Stimulated activated memory B cell treated with anti-CD40 and anti-IgM and Interleukin-4, amounts not matched to agents 10 μg/mL and 1 μg/mL and 100 μg/mL, for 72 hours (primary cell): ENCODE measurements at places on chromosomes 7 and 10.
A peak's percentile ranks its signal among the peaks of the same experiment; 100 is the strongest.

DNA sequence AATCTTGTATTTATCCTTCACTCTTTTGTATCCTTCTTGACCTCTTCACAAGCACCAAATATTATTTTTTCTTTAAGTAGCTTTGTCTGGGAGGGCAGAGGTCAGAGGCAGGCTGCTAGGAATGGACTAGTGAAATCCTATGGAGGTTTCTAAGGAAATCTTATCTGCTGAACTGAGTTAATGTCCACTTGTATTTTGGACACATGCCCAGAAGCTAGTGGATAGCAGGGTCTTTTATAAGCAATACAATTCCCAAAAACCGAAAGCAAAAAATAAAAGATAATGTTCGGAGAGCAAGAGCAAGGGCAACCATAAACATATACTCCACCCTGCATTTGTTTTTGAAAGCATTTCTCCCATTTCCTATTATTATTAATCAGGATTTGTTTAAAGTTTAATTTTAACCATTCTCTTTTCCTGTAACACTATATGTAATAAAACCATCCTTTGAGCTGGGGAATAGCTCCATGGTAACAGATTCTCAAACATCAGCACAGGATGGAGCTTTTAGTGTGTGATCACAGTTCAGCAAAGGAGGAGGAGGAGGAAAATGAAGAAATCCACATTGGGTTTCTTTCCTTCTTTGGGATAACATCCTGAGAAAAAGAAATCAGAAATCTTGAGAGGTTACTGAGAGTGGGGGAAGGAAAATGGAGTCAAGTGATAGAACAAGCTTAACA lies 328.2 kb upstream of the LRRN3 start:
- no peak for ATAC-seq

GRCh38 chr7:49398236-49398635 lies 375.2 kb upstream of the VWC2 start:
- no peak for ATAC-seq

DNA sequence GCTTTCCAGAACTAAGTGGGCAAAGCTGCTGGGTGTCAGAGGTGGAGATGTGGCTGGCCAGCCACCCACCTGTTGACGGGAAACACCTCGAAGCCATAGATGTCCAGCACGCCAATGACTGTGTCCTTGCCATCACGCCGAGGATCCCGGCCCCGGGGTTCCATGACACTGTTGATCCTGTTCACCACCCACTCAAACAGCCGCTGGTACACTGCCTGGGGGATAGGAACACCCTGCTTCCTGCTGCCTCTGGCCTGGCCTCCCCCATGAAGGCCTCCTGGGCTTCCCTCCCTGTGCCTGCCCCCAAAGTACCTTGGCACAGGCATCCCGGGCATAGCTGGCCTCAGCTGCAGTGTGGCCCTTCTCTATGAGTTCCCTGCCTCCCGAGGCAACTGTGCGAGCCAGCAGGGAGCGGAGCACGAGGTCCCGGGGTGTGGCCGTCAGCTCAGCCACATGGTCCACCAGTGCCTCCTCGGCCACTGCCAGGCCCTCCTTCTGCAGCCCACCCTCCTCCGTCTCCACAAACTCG lies 8.2 kb downstream of the MYO1G start:
- no peak for ATAC-seq

DNA sequence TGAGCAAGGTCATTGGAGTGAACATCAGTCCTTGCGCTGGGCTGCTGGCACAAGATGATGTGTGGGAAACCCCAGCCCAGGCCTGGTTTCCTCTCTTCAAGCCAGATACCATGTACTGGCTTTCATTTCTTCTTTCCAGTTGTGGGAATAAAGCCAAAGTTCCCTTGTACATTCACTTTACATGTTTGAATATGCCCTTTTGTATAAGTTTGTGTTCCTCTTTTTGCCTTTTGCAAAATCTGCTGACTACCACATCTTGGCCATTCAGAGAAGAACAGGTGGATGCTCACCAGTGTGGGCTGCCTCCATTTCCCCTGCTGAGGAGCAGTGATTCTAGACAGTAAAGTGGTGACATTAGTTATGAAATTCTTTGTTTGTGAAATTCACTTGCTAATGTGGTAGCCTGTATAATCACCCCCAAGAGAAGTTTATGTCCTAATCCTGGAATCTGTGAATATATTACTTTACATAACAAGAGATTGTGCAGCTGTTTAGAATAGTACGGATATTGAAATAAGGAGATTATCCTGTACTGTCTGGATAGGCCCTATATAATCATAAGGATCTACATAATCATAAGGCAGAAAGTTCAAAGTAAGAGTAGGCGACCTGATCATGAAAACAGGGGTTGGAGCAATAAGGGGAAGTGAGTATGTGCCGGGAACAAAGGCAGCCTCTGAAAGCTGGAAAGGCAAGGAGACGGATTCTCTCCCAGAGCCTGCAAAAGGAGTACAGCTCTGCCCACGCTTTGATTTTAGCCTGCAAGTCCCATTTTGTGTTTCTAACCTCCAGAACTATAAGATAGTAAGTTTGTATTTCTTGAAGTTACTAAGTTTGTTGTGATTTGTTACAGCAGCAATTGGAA lies 18.8 kb upstream of the AOAH start:
- peak; percentile 93 for ATAC-seq

DNA sequence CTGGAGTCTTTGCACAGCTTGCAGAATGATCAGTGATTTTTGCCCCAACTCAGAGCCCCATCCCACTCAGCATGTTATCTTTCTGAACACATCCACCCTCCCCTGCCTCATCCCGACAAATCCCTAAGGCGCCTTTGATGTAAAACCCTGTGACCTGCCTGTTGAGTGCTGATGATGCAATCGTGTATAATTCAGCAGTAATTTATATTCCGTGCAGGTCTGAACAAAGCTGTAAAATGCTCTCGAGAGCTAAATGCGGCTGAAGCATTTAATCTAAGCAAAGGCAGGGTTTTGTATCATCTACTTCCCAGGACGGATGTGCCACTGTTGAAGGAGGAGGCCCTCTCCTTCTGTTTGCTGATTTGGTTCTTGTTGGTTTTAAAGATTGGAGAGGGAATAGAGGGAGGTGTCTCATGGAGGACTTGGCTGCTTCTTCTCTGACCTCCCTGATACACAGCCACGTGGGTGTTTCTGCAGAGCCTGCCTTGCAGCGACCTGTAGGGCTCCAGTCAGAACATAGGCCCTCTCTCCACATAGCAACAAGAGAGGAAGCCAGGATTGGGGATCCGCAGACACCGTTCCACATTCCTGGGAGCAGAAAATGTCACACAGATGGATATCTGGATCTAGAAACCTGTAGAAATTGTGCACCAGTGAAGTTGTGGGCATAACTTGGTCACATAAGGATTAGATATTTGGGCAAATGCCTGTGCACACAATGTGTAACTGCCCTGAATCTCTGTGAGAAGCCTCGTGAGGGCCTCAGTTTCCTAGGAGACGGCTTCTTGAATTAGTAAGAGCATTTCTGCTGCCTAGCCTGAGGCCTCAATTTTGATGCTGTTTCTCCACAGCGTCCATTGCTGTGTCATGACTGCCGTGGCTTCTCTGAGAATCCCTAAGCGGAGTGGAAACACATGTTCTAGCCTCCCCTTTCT lies 90.2 kb upstream of the AGK start:
- ATAC-seq: no peak

DNA sequence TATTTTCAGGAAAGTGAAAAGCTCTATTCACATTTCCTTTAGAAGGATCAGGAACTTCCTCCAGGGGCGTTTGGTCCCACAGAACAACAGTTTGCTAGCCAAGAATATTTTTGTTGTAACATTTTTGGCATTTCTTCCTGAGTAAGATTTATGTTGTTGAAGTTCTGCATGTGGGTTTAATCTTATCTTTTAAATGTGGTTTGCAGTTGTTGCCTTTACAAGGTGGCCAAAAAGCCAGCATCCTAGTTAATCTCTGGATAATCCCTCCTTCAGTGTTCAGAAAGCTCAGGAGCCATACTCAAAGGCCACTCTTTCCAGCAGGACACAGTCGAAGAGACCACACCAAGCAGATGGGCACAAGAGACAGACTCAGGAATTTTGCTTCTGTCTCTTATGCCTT lies 30.0 kb downstream of the SLC26A4 start:
- no peak for ATAC-seq

- ATAC-seq: peak; percentile 53
Observed at GRCh38 chr7:35037211-35037525, at the start of gene DPY19L1. Gene DPY19L1 (minus strand): TSS chr7:35037485. CDS start chr7:35037394, 91 bp downstream.

DNA sequence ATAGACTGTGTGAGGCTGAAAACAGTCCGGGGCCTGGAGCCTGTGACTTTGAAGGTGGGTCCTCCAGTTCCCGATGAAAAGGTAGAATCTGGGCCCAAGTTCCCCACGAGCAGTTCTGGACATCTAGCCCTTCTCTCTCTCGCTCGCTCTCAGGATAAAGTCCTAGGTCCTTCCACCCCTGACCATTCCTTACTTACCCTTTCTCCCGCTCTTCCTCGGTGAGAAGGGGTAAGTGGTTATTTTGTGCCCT lies 713 bp downstream of the IMMP2L start:
- ATAC-seq: no peak

DNA sequence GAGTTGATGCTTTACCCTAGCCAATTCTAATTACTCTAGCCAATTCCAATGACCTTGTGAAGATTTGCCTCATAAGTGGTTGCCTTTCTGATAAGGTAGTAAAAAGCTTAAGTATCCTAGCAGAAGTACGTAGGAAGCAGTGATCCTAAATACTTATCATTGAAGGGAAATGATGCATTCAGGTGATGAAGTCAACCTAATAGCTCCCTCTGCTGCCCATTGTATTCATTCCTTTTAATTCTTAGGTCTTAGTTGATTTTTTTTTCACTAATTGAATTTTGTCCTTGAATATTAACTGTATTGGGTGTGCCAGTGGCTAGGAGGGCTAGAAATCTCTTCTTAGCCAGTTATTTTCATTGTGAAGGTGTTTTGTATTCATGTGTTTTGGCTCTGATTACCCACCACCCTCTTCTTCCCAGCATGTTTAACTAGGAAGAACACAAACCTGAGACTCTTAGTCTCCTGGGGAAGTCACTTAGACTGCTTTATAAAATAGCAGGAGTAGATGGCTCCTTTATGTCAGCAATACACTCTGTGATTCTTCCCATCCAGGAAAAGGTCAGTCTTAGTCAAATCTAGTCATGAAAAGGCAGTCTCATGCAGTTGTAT lies 46.3 kb downstream of the PLEKHA8 start:
- no peak for ATAC-seq

- ATAC-seq: no peak
Observed at GRCh38 chr10:96368971-96369370, 10.2 kb upstream of the OPALIN start.

DNA sequence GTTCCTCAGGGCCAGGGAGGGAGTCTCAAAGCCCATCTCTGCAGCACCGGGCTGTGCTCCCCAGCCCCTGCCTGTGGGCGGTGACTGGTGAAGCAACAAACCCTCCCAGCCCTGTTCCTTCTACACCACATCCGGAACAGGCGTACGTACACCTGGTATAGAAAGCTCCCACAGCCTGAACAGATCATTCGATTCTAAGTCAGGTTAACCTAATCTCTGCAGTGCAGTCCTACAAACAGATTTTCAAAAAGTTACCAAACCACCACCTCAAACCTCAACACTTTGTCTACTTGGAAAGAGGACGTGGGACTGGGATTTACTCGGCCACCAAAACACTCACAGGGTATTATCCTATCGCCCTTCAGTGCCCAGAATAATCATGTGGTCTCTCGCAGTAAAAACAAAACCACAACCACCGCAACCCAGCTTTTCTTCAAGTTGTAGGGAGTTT lies 238.4 kb downstream of the DIP2C start:
- peak; percentile 98 for ATAC-seq

DNA sequence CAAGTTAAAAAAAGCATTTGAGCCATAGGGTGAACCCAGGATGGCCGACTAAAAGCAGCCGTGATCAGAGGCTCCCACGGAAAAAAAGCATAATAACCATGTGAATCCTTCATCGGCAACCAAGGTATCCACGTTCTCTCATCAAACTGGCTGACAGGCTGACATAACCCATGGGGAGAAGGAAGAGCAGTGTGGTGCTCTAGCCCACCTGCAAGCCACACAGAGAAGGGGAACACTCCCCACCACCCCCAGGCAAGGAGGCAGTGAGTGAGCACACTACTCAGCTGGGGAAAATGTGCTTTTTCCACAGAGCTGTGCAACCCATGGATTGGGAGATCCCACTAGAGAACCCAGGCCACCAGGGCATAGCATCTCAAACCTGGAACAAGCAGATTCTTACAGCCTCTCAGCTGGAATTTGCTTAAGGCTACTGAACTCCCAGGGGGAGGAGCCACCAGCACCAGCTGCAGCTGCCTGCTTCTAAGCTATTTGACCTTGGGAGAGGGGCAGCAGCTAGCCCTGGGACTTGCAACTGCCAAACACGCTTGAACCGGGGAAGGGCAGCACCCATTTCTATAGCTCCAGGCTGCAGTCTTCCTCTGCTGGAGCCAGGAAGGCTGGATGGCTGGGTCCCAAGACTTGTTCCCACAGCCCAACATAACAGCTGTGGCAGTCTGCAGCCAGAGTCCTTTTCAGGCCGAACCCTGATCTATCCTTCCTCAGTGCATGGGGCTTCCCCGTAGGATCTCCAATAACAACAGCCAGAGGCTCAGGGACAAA lies 178.2 kb upstream of the NRG3 start:
- no peak for ATAC-seq

- ATAC-seq: no peak
Observed at GRCh38 chr10:90642136-90642535, 215.7 kb downstream of the HTR7 start.

DNA sequence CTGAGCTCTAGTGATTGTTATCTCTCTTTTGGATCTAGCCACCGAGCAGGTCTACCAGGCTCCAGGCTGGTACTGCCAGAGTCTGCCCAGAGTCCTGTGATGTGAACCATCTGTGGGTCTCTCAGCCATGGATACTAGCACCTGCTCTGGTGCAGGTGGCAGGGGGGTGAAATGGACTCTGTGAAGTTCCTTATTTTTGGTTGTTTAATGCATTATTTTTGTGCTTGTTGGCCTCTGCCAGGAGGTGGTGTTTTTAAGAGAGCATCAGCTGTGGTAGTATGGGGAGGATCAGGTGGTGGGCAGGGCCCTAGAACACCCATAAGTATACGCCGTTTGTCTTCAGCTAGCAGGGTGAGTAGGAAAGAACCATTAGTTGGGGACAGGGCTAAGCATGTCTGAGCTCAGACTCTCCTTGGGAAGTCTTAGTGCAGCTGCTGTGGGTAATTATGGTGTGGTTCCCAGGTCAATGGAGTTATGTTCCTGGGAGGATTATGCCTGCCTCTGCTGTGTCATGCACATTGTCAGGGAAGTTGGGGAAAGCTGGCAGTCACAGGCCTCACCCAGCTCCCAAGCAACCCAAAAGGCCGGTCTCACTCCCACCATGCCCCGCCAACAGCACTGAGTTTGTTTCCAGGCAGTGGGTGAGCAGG lies 81.8 kb downstream of the NPSR1 start:
- no peak for ATAC-seq
